Stimulated activated CD8-positive, alpha-beta memory T cell treated with anti-CD3 and anti-CD28 coated beads, Interleukin-4, amount 100 ng/mL, for 1 hour (primary cell): ENCODE measurements at places on chromosomes 16 and 17.

- no peak for DNase-seq
Observed at GRCh38 chr17:12256380-12256995, 235.8 kb downstream of the MAP2K4 start.

DNA sequence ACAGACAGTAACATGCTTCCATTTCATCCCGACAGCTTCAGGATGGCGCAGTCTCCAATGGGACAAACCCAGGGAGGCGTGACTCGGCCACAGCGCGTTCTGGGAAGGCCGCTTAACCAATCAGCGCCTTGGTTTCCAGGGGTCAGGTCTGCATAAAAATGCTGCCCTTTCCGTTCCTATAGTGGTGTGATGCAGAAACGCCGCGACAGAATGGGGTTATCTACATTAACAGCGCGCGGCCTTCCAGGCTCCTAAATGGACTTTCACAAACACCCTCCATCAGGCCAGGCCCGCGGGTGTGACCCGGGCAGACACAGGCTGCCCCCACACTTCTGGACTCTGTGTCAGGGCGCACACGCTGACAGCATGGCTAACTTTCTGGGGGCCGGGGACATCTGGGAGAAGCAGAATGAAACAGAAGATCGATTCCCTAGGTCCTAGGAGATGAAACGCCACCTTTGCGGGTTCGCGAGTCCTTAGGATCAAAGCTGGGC lies 792 bp downstream of the TMEM231 start:
- no peak for DNase-seq

DNA sequence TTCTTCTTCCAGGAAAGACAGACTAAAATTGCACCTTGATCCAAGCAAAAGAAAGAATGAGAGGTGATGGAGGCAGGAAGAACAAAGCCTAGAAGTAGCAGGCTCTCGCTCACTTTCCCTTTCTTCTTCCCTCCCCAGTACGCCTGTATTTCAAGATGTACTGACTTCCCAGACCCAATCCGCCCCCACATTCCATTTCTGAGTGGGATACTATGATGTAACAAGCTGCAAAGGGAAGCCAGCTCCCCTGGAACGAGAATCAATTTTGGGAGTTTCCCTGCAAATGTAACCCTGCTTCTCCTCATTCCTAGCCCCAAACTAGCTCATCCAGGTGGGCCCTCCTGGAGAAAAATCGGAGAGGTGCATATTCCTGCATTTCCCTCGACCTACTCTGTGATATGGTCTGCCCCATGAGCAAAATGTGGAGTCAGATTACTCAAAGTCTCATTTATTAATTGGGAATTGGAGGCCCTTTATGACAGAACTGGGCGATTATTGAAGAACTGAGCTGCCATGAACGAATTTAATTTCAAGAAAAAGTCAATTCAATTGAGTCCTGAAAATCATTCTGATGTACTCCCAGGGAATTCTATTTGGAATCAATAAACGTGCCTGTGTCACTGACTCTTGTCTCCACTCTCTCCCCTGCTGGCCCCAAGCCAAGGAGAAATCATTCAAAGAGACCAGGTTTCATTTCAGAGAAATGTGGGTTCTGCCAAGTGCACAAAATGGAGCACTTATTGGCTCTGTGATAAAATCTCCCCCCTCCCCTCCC lies 398.9 kb downstream of the SHISA9 start:
- no peak for DNase-seq

DNA sequence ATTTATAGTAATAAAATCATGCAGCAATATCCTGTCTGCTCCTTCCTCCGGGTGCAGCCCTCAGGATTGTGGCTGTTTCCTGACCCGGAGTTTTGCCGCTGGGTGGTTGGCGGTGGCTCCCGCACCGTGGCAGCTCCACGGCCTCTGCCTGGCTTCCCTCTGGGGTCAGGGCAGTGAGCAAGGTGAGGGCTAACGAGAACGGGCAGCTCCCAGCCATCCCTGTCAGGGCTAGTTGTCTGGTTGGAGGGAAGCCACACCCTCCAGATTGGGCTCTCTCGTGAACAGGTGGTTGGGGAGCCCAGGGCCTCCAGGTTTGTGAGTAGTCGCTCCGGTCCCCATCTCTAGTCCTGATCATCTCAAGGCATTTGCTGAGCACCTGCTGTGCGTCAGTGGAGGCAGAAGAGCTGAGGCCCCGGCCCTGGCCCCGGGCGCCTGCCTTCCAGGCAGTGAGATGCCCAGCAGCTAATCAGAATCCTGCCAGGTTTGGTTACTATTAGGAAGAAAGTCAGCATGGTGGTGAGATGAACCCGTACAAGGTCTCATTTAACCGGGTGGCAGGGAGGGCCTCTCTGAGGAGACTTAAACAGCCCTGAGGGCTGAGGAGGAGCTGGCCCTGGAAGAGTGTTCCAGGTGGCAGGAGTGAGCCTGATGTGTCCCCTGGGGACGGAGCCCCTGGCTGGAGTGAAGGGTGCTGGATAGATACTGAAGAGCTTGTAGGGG lies 2.3 kb upstream of the NUDT16L1 start:
- DNase-seq: no peak

DNA sequence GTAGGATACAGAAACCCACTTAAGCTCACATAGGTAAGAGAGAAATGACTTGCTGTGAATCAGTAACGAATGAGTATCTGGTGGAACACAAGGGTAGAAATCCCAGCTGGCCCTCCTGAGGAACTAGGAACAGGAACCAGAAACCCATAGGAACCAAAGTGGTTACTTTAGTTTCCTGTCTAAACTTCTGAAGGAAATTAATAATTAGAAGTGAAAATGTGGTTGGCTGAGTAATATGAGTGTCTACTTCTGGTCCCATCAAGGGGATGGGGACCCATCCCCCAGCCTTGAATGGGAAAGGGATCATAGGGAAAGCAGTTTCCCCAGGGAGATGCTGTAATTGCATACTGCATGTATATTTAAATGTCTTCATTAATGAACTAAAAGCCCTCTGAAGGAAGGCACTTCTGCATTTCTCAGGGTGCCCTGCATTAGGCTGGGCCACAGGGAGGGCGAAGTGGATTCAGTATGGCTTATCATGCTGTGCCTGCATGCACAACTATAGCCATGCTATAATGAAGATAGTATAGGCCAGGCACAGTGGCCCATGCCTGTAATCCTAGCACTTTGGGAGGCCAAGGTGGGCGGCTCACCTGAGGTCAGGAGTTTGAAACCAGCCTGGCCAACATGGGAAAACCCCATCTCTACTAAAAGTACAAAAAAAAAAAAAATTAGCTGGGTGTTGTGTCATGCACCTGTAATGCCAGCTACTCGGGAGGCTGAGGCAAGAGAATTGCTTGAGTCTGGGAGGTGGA lies 45.6 kb downstream of the CYB5B start:
- no peak for DNase-seq

DNA sequence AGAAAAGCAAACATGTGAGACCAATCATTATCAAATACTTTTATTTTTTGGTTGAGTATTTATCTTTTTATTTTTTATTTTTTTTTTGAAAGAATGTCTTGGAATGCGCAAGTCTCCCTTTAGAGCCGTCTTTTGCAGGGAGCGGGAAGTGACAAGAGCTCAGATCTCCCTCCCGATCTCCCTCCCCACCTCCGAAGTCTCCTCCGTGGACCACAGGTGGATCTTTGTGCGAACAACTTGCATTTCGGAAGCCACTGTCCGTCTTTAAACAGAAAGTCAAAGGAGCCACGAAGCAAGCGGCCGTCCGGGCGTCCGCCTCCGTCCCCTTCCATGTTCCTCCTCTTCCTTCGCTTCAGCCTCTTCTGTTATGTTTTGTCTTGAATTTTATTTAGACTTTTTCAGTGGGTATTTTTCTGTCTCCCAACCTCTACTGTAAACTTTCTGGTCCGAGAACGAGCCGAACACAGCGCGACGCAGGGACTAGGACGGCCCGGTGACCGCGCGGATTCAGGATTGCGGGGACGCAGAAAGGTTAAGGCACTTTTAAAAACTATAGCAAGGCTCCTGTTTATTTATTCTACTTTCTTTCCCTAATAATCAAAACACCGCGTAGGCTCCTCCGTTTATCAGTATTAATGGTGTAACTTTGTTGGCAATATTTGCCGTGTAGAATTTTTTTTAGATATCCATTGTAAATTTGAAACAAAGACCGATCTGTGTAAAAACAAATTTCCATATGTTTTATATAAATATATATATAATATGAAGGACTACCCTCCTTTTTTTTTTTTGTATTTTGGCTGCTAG lies 3.3 kb downstream of the FOXF1 start:
- no peak for DNase-seq

- no peak for DNase-seq
Observed at GRCh38 chr17:21678393-21679081, 13.8 kb upstream of the KCNJ18 start.

DNA sequence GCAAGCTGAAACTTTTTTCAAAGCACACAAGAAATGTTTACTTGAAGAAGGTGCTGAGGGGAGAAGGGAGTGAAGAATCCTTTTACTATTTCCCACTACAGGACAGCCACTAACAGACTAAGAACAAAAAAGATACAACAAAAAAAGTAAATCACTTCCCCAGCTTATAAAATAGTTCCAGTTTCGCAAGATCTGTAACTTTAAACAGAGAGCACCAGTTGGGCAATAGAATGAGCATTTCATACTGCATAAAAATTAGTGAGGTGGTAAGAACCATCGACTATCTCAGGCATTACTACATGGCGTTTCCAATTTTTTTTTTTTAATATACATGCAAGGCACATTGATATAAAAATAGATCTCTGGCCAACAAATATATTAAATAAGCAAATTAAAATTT lies 11.1 kb downstream of the CRYBA1 start:
- no peak for DNase-seq

DNA sequence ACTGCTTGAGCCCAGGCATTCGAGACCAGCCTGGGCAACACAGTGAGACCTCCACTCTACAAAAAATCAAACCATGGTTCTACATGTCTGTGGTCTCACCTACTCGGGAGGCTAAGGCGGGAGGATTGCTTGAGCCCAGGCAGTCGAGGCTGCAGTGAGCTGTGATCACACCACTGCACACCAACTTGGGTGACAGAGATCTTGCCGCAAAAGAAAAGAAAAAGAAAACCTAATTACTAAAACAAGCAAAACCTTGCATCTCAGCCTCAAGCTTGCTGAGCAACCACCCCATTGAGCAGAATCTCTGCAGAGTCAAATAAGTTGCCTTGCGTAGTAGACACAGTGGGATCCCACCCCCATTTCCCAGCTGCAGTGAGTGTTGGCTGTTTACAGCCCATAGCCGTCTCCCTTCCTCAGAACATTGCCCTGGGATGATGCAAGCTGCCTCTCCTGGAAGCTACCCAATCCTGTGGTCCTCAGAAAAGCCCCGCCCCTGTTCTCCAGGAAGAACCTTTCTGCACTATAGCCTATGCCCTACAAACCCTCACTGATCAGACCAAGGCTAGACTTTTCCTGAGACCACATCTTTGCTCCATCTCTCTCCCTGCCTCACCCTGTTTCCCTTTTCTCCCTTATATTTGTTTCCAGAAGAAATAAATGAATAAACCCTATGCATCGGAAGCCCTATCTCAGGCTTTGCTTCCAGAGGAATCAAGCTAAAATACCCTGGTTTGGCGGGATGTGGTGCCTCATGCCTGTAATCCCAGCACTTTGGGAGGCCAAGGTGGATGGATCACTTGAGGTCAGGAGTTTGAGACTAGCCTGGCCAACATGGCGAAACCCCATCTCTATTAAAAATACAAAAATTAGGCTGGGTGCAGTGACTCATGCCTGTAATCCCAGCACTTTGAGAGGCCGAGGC lies 16.7 kb upstream of the ERN2 start:
- no peak for DNase-seq

DNA sequence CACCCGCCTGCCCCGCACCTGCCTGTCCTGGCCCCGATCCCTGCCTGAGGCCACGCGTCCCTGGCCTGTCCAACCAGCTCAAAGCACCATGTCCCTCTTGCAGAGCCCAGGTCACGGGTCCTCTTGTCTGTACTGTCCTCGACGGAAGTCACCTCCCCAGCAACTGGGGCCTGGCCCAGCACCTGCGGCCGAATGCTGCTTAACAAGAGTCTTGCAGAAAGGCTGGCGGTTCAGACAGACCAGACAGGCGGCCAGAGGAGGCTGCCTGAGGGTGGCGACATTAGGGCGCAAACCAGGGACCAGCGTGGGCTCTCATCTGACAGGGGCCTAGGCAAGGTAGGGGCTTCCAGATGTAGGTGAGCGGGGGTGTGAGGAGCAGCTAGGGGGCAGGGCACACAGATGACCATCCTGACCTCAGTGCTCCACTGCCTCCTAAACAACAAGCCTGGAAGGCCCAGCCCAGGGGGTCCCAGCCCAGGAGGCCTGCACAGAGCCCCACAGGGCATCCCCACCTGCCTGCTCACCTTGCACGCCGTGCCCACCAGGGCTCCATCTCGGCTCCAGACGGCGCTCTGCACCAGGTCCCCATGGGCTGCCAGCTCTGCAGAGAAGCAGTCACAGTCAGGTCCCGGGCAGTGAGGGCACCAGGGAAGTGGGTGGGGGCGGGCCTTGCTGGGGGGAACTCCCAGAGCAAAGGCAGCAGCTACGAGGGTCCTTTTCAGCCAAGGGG lies 11.3 kb downstream of the CORO7 start:
- DNase-seq: no peak

DNA sequence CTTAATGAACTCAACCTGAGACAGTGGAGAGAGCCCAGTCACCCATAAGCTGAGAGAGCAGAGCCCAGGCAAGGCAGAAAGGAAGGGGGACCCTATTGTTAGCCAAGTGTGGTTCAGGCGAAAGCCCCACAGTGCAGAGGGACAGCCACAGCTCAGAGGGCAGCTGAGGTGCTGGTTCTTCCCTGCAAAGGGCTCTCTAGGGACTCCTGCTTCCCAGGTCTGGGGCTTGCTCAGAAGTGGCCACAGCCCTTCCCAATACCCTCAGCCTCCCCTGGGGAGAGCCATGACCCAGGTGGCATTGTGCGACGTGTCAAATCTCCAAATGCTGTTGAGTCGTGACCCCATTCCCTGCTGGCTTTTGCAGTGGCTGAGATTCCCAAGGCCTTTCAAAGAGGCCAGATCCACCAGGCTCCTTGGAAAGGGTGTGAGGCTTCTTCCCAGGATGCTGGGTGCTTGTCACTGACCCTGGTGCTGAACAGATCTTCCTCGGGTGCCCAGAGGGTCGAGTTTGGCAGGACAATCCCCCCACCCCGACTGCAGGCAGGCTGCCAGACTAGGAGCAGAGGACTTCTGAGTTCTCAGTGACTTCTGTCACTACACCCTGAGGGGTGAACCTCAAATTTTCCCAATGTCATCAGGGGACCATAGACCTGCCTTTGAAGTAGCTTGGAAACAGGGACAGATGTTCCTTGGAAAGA lies 2.5 kb upstream of the CCL17 start:
- DNase-seq: no peak

- no peak for DNase-seq
Observed at GRCh38 chr16:21617607-21618006, 18.2 kb downstream of the METTL9 start.

GRCh38 chr17:17568772-17569195 lies 22.7 kb downstream of the PEMT start:
- DNase-seq: peak; percentile 22

- no peak for DNase-seq
Observed at GRCh38 chr17:29347831-29348629, 42.1 kb upstream of the TAOK1 start.

DNA sequence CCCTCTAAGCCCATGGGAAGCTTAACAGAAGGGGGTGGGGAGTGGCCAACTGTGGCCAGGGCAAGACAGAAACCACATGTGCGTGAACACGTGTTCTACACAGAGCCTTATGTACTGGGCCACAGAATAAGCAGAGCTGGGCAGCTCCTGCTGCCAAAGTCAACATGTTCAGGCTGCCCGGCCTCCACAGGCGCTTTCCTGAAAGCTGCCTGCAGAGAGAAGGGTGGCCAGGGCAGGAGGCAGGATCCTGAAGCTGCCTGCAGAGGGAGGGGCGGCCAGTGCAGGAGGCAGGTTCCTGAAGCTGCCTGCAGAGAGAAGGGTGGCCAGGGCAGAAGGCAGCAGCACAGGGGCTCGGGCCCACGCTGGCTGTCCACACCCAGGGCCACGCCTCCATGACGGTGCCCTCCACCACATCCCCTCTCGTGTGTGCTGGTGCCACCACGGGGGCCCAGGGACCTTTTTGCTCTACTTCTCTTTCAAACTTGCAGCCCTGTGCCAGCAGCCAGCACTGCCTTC lies 79.5 kb downstream of the ANKRD11 start:
- no peak for DNase-seq
